ENCODE measurements at places on chromosomes 2 and 18.

GRCh38 chr2:4597400-4597799 is 894.0 kb downstream of the DCDC2C start:
- no peak for DNase-seq

DNA sequence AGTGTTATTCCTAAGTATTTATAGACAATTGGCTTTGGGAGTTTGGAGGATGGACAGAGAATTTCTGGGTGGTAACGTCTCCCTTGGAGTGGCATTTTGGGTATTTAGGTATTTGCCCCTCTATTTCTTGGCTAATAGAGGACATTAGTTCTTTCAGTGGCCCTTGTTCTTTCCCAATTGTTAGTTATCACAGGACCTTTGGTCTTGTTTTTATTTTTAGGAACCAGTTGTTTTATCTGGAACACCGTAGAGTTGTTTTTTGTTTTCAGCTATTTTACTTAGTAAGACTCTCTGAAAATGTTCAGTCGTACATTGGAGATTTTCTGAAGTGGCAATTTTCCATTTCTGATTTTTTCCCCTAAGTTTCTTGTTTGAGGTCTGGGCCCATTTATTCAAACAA is 40.5 kb upstream of the TNFRSF11A start:
- no peak for DNase-seq

- DNase-seq = no peak
Observed at GRCh38 chr2:119494163-119494790, 30.0 kb downstream of the SCTR start.

GRCh38 chr18:12516049-12516630 is 108.4 kb downstream of the PRELID3A start:
- DNase-seq = no peak

GRCh38 chr2:14023558-14023957 is 609.0 kb upstream of the LRATD1 start:
- no peak for DNase-seq

- DNase-seq = no peak
Observed at GRCh38 chr2:219344751-219345430, 12.3 kb upstream of the RESP18 start.

- DNase-seq = no peak
Observed at GRCh38 chr2:223856021-223856420, 18.6 kb upstream of the AP1S3 start.

DNA sequence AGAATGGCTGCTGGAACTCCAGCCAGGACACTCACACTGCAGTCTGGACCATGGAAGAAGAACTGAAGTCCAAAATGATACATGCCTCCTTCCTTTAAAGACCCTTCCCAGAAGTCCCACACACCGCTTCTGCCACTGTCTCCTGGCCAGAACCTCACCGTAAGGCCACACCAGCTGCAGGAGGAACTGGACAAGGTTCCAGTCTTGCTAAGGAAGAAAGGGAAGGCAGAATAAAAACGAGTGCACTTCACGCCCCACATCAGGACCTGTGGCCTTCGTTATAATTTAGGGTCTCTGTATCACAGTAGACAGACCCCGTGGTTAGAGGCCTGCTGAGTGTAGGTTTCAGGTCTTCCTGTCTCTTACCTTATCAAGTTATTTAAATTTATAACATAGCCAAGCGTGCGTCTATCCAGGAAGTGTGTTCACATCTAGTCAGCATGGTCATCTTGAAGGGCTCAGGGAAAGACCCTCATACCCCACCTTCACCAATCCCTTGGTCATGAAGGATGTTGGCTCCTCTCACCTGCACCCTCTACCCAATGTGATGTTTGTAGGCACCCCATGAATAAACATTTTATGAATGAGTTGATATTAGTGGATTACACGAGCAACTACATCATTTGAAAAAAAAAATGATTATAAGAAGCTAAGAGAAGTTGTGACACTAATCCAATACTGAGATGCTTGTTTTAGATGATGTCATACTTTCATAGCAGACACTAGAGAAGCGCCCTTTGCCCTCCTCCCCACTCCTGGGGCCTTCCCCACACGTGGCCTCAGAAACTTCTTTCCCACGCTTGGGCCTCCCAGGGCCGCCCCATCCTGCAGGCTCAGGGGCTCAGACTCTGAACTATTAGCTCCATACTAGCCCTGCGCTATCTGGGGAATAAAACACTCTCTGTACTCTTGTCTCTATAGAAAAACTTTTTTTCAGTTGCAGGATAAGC is 157.6 kb downstream of the FAM210A start:
- DNase-seq = no peak

DNA sequence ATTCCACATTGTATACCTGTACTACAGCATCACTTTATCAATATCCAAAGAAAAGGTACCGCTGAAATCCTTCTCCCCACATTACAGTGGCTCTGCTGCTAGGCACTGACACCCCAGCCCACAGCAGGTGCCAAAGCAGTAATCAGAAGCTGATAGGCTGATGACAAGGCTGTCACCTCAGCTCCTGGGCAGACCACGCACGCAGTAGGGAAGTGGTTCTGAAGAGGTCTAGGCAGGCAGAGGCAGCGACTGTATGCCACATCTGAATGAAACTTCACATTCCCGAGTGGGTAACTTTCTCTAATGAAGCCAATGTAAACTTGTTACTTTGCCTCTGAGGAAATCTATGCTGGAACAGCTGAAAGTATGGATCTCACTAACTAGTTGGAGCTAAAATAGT is 113.0 kb downstream of the MEP1B start:
- no peak for DNase-seq

DNA sequence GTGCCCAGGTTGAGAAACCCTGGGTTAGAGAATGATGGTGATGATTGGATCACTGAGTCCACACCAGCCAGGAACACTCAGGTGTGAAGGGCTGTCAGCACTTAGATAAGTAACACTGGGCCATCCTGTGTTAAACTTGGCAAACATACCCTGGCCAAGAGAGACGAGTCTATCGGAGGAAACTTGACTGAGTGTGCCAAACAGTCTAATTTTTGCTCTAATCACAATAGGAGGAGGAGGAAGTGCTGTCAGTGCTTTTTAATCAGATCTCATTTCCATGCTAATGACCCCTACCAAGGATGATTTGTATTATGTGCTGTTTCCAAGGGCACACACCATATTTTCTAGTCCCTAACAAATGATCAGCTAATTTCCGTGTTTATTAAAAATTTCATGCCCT is 63.8 kb upstream of the SEC11C start:
- no peak for DNase-seq

DNA sequence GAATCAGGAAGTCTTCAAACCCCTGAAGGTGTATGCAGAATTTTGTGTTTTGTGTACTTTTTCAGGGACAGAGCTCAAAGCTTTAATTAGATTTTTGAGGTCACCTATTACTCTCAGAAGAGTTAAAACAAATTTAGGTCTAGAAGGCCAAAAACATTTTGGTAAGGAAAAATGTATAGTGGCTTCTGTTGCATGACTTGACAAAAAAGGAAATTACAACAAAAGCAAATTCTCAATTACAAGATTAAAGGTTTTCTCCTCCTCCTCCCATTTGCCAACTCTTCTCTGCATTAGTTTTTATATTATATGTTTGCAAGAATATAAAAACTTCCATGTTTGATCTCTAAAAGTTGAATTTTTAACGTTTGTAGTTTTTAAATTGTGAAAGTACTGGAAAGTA is 4.0 kb downstream of the PIK3C3 start:
- no peak for DNase-seq

- DNase-seq = no peak
Observed at GRCh38 chr2:224085246-224085645, 46.2 kb upstream of the SERPINE2 start.

DNA sequence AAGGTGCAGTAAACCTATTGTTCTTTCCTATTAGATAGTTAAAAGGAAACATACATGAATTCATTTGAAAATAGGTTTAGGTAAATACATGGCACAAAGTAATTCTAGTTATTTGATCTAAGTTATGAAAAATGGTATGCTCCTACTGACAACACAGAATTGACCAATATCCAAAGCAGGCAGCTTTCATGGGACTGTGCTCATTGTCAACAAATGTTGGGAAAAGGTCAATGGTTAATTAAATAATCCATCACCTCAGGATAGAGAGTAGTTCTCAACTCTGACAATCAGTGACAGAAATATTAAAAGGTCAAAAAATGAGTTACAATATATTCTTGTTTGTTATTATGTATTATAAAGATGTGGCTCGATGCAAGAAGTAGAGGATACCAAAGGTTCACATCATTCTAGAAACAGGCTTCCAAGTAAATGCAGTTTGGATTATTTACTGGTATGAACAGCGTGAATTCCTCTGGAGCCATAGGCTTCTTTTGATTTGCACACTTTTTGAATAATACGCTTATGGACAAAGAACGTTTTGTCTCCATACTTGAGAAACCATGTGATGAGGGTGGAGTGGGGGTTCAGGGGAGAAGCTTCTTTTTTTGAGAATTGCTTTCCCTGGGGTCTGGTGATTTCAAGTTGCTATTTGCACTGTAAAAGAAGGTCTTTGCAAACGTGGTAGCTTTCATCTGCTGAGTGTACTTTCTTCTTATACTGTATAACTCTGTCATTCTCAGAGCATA is 422.0 kb upstream of the ZEB2 start:
- DNase-seq = no peak

GRCh38 chr2:239305771-239306170 is 95.0 kb downstream of the HDAC4 start:
- no peak for DNase-seq

GRCh38 chr2:142048581-142048980 is 82.2 kb downstream of the LRP1B start:
- no peak for DNase-seq

- DNase-seq = no peak
Observed at GRCh38 chr2:43423941-43424261, 171.9 kb downstream of the THADA start.

- no peak for DNase-seq
Observed at GRCh38 chr18:63320975-63321265, 1.4 kb upstream of the BCL2 start.

- DNase-seq = no peak
Observed at GRCh38 chr18:47387864-47388263, 136.4 kb upstream of the SKOR2 start.

- no peak for DNase-seq
Observed at GRCh38 chr2:211216221-211216620, 659.8 kb downstream of the CPS1 start.

DNA sequence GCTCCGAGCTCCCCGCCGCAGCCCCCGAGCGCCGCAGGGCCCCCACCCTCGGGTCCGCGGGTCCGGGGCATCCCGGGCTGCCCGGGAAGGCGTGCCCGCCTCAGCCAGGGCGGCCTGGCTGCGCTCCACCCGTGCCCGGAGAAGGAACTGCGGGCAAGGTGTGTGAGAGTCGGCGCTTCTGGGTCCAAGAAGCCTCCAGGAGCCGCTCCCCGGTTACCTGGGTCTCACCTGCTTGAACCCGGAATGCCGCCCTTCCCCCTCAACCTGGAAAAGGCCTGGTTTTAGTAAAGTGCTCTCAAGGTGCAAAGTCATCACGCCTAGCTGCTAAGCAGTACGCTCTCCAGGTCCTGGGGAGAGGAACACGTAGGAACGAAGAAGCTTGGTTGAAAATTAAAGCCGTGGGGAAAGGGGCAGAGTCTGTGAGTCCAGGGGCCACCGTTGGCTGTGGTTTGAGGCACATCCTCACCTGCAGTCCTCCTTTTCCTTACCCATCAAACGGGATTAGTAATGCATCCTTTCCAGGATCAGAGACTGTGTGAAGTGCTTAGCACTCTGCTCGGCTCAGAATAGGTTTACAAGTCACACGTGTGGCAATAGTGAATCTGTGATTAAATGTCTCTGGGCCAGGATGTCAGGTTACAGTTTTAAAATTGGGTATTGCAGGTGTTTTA is 1.2 kb downstream of the ASAP2 start:
- DNase-seq = peak; percentile 53

GRCh38 chr18:79738581-79739439 is 58.9 kb upstream of the KCNG2 start:
- no peak for DNase-seq

All from H9 (cell line).